HFF-Myc (cell line): ENCODE measurements at places on chromosomes 5 and 9.

DNA sequence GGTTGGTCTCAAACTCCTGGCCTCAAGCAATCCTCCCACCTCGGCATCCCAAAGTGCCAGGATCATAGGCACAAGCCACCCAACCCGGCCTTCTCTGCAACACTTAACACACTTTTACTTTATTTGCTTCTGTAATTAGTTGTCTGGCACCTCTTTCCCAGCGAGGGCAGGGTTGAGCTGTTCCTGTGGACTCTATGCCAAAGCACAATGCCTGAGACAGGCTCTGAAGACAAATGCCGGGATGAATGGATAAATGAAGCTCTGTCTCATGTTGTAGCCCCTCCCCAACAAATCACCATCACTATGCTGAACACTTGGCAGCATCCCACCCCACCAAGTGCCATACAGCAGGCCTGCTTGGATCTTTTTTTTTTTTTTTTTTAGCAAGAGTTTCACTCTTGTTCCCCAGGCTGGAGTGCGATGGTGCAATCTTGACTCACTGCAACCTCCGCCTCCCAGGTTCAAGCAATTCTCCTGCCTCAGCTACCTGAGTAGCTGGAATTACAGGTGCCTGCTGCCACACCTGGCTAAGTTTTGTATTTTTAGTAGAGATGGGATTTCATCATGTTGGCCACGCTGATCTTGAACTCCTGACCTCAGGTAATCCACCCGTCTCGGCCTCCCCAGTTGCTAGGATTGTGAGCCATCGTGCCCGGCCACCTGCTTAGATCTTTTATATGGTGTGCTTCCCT is 21.3 kb downstream of the GPX3 start:
- no peak for DNase-seq

DNA sequence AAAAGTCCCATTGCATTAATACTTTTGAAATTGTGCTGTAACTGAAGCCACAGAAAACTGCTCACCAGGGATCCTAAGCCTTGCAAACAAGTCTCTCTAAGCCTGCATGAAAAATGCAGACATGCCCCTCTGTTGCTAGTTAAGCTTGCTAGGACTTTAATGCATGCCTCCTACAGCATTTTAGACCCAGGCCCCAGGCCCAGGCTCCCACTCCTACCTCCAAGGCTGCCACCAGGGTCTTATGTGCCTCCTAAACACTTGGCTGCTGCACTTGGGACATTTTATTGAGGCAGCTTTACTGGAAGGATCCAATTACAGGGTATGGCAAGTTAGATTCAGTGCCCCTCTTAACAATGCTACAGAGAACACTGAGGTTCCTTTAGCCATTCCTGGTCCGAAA is 467.3 kb upstream of the CLINT1 start:
- no peak for DNase-seq

GRCh38 chr5:1471240-1471853 is 26.1 kb upstream of the SLC6A3 start:
- DNase-seq, result no peak

DNA sequence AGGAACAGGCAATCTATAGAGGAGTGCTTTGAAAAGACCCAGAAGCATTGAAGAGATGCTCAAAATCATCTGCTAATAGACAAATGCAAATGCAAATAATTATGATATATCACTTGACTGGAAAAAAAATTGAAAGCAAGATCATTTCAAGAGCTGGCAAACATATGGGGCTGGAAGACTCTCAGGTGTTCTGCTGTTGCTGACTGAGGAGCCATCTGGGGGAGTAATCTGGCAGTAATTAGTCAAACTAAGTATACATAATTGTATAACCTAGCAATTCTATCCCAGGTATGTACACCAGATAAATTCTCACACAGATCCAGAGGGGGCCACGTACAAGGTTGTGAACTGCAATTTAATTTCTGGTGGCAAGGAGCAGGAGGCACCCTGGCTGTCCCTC is 4.6 kb upstream of the HMHB1 start:
- no peak for DNase-seq

DNA sequence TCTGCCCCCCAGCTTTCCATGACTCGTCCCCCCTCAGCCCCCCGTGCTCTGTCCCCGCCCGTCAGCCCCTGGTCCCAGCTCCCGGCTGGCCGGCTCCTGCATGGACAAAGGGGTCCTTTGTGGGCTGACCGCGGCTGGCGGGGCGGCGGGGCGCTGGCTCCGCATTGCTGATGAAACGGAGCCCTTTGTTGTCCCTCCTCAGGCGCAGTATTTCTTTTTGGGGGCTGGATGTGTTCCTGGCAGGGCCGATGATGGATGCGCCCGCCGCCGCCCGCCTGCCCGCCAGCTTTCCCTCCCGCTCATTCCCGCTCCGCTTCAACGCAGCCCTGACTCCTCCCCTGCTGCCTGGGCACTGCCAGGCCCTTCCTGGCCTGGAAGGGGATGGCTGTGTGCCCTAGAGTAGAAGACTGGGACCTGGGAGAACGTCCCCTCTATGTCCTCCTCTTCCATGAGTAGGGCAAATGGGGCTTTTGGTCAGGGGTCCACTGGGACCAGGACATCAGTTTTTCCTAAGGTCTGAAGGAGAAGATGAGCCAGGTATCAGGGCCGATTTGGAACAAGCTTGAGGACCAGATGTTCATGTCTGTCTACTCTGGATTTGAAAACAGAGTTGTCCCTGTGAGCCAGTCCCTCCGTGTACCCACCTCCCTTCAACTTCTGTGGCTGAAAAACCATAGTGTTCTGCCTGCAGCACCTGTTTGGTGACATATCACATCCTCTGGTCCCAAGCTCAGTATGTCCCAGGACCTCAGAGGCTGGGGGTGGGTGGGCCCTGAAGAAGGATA is 29.0 kb downstream of the CXXC5 start:
- DNase-seq, result no peak

- DNase-seq, result no peak
Observed at GRCh38 chr5:149781612-149782011, 51.5 kb downstream of the PPARGC1B start.

DNA sequence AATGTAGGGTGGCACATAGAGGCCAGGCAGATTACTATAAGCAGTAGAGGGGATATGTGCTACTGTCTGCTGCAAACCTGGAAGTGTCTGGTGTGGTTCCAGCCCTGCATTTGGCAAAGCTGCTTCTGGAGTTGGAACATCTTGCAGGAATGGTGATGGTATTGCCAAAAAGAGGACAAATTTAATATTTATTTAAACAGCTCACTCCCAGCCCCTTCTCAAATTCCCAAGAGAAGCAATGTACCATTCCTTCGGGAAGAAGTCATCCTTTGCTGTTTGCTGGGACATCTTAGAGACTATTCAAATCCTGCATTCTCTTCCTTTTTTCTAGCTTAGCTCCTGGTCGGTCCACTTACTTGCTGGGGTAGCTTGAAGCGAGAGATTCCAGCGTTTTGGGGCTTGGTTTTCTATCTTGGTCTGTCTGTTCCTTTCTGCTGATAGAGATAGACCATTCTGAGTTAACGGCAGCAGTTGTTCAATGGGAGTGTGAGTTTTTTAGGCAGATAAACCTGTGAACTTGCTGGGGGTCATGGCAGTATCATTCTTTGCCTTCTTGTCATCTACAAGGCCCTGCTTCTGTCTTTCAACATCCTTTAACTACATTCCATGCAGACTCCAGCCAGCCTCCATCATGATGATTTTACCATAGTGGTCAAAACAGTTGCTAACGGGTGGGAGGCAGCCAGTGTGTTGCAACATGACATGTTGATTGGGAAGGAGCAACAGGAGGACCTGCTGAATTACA is 69.9 kb downstream of the RCL1 start:
- no peak for DNase-seq

DNA sequence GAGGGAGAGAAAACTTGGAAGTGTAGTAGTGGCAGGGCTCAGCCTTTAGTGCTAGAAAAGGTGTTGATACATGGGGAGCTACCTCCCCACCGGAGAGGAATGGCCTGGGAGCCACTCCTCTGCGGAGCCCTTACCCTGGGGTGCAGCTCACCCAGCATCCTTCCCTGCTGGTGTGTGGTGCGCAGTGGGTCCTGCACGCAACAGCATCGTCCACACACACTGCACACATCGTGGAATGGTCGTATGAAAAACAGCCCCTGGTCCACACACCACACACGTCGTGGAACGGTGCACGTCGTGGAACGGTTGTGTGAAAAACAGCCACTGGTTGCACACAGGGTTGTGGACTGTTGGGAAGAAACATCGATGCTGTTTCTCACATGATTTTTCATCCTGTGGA is 16.1 kb upstream of the AHRR start:
- no peak for DNase-seq

DNA sequence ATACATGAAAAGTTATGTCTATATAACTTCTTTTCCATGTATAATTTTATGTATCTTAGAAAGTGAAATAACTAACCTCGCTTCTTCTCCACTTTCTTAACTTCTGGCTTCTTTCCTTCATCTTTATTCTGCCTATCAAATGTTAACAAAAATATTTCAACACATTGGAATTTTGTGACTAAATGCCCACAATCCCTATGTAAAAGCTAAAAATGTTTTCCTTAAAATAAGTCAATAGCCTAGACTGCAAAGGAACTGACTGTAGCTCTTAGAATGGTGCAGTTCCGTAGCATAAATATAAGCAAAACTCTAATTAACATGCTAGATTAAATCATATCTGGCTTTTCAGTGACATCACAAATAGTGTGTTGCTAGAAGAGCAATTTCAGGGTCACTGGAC is 40.9 kb downstream of the PSIP1 start:
- DNase-seq, result no peak

DNA sequence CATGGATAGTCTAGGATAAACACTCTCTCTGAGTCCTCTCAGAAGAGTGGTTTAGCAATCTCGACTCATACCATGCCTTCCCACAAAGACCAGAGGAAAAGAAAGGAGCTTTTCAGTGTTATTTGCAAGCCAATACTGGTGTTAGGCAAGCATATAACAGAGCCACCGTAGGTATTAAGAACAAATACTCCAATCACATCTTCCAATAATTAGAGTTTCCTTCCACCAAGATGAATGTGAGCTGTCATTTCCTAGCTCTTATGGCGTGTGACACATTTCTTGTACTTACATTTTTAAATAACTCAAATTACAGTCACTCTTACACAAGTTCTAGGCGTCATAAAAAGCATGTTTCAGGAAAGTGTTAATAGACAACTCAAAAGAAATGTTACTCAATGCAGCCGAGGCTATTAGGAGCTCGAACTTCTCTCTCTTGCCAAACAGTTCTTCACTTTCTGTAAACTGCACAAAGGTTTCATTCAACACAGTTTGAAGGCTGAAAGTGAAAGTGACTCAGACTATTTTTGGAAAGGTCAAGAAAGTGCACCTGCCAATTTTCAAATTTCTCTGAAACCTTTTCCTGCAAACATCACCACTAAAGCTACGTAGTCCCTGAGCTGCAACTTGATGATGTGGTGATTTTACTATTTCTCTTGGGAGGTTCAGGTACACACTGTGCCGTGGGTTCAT is 153.8 kb downstream of the AUH start:
- DNase-seq, result no peak

DNA sequence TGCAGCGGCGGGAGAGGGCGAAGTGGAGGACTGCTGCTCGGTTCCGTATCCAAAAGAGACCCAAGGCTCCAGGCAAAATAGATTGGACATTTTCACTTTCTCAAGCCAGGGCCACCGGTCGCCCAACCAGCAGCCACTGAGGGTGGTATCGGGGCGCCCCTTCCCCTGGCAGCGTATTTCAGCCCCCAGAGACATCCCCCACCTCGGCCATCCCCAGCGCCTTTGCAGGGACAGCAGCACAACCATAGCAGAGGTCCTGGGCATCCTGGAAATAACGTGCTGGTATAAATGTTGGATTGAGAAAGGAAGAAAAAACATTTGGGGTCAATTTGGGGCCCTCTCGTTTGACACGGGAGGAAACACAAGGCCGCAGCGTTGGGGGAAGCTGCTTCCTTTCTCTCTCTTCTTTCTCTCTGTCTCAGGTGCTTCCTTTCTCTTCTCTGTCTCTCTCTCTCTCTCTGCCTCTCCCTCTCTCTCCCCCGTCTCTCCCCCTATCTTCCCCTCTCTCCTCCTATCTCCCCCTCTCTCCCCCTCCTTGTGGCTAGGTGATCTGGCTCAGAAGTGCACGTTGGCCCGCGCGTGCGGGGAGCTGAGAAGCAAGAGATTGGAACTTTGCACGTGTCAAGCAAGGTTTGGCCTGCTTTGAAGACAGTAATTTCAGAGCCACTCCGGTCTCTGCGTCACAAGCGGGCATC is 624 bp upstream of the RETREG1 start:
- no peak for DNase-seq

DNA sequence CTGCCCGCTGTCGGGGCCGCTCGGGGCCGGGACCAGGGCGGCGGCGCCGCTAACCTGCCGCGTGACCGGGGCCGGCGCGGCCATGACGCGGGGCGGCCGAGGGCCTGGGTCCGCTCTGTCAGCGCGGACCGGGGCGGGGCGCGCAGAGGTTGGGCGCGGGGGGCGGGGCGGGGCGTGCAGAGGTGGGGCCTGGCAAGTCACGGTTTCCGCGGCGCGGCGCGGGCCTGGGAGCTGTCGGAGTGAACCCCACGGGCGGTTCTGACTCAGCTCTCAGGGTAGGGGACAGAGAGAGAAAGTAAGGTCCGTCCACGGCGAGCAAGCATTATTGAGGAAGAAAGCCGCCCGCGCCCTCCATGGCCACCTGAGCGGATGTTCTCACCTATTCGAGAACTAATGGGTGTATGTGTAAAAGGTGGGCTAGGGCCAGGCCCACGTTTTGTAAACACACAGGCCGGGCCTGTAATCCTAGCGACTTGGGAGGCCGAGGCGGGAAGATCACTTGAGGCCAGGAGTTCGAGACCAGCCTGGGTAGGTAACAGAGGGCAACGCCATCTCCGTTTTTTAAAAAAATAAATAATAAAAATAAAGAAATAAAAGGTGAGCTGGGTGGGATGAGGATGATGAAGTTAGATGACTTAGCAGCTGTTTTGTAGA is at the start of gene PRXL2C:
TSS of gene PRXL2C (minus strand) at position 120 of the 654 bp plus-strand sequence. CDS start at position 84, 36 bp downstream.
- DNase-seq, result no peak

DNA sequence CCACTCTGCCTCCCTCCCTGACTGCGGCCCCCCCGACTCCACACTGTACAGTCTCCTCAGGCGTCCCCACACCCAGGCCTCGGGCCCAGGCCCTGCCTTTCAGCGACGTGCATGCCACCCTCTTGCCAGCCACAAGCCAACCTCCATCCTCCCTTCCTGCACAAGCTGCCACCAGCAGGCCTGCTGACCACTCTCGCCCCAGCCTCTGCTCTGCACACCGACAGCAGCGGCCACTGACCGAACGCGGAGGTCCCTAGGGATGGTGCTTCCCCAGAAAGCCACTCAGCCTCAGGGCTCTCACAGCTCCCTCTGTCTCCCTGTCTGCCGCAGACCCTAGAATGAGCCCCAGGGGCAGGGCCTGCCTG is 18.6 kb downstream of the LMAN2 start:
- DNase-seq, result no peak

DNA sequence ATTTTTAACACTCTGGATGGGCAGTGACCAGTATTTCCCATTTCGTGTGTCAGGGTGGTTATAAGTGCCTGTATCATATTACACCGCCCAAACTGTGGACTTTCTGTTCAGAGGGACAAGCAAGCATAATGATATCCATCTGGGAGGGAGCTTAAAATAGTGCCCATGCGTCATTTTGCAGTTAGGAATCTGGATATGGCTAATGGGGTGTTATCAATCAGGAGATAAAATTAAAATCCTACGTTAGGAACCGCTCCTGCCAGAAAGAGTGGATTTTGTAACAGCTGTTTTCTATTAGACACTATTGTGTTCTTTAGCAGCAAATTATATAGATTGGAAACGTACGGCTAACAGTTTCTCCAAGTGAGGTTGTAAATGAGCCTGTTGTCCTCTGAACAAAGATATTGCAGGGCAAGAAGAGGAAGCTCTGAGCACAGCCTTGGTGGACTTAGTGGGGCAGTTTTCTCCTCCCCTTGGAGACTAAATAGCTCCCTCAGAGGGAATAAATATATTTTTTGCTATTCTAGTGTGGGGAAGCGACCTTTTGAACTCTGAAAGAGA is 160.4 kb downstream of the SPATA31D1 start:
- DNase-seq, result peak; percentile 91
